ENCODE measurements at places on chromosomes 13 and 19.

DNA sequence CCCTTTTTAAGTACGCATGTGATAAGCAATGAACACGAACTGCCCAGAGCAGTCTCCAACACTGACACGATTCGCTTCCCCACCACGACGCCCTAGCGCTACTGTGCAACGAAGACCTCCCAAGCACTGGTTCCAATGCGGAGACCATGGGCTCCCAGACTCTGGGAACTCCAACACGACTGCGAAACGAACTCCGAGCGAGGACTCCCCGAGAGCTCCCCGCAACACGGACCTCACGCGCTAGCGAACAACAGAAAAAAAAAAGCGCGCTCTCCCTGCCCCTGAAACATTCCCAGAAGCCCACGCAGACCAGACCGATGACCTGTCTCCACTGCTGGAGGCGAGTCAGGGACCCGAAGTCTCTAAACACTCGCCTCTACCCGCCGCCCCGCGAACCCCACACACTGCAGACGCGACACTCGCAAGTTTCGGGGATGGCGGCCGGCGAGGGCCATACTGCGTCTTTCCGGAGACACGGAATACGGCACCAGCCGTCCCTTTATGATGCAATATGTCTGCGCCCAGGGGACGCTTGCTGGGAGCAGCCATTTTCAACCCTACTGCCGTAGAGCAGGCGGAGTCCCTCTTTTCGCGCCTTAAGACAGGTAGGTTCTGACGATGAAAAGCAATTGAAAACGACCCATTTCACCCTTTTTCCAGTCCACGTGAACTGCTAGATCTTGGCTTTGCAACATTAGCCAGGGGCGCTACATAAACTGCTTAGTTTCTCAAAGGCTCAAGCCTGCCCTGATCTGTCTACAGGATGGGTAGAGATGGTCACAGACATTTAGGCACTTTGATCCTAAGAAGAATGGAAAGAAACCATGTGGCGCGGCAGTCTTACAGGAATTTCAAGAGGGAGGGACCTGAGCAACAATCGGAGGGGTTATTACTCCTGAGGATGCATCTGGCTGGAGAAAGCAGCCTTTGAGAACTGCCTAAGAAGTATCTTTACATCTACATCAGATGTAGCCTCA lies at the start of gene ZNF577:
TSS of gene ZNF577 (minus strand) at position 430 of the 977 bp plus-strand sequence. CDS start 7,569 bp downstream, outside the sequence.
- peak; percentile 76 for DNase-seq

GRCh38 chr19:43594710-43595604 lies 977 bp downstream of the IRGQ start:
- peak; percentile 28 for DNase-seq

DNA sequence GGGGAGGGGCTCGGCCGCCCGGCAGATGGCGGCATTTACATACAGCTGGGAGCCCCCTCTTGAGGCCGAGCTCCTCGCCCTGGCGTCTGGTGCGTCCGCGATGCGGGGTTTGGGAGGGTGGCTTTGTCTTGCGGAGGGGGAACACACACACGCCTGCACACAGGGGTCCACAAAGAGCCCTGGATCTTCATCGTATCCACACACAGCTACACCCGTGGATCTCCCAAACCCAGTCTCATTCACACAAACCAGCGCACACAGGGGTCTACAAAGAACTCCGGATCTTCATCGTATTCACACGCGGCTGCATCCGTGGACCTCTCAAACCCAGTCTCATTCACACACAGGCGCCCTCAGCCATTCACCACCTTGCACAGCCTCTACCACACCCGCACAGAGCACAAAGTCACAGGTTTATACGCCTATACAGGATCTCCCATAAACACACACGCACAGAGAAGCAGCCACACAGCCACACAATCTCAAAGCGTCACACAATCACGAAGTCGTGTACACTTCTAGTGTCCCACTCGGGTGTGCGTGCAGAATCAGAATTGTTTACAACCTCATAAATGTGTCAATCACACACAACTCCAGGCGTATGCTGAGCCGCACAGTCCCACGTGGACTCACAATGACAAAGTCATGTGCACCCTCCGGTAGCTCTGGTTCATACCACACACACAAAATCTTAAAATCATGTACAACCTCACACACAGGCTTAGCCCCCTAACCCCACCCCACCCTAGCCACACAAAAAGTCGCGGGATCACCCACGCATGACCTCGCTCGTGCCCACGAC lies 550 bp upstream of the DLL3 start:
- peak; percentile 53 for DNase-seq

DNA sequence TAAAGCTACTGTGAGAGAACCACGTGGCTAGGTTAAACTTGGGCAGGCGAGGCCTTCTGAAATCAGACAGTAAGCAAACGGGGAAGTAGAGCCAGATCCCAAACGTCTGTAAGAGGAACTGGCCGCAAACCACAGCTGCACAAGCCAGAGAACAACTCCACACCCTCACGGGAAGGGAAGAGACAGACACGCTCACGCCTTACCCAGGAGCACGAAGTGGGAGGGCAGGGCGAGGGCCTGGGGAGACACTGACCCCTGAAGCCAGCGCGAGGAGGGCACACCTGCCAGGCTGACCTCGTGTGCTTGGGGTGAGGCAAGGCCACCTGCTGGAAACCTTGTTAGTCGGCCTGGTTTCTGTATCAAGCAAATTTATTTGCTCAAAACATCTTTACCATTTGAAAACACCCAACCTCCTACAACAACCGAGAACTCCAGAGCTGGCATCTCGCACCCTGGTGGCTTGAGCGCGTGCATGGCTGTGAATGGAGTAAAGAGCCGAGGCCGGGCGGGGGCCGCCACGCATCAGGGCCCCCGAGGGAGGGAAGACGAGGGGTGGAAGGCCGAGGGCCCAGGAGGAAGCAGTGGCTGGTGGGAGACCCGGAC lies 7.3 kb downstream of the POLR2E start:
- DNase-seq: peak; percentile 48

- no peak for DNase-seq
Observed at GRCh38 chr19:11152318-11153062, 3.1 kb downstream of the SPC24 start.

DNA sequence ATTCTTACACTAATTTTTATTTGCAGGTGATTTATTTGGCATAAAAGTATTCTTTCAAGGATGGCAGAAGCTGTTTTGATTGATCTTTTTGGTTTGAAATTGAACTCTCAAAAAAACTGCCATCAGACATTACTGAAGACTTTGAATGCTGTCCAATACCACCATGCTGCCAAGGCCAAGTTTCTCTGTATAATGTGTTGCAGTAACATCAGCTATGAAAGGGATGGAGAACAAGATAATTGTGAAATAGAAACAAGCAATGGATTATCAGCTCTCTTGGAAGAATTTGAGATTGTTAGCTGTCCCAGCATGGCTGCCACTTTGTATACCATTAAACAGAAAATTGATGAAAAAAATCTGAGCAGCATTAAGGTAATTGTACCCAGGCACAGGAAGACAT lies 1.2 kb downstream of the LACC1 start:
- DNase-seq: no peak

Data from posterior cingulate gyrus (tissue), 11 donors.